Muscle of back (tissue), 13 donors: ENCODE measurements at places on chromosomes 1 and 21. TPM values are rescaled to one million over a fixed set of nuclear protein-coding genes. Genes with fewer than 3 reads are reported as not detected.

DNA sequence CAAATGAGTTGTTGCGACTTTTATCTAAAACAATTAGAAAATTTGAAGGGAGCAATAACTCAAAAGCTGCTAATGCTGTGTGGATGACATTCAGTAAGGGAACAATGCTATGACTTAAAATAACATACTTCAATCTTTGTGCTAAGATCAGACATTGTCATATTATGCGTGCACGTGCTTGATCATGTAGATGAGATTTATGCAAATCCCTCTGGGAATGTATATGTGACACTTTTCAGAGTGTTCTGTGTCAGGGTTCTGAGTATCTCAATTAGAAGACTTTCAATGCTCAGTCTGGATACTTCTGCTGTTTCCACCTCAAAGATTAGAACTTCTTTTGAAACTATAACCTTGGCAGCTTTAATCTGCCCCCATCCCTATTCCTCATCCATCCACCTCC, 18.6 kb upstream of the POU2F1 start:
- DNase-seq: no peak

- DNase-seq: peak; percentile 6
These were observed 377.3 kb downstream of the SETD4 start for GRCh38 chr21:35682904-35683549.

- DNase-seq: no peak
These were observed 105.4 kb upstream of the VANGL1 start for GRCh38 chr1:115536279-115536816.

- no peak for DNase-seq
These were observed 27.6 kb downstream of the FAAH start for GRCh38 chr1:46421739-46422138.

DNA sequence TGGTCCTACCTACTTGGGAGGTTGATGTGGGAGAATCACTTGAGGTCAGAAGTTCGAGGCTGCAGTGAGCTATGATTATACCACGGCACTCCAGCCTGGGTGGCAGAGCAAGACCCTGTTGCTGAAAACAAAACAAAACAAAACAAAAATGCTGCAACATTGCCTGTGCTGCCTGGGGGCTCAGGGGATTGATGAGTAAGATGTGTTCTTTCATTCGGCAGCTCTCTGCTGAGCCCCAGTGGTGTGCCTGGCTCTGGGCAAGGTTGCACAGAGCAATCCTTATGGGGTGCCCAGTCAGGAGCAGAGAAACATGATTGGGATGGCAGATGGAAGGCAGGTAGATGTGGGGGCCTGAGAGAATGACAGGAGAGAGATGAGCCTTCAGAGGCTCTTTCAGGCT, 28.6 kb upstream of the KDM4A start:
- DNase-seq: no peak

PDPN gene
- 28.1 TPM for polyA plus RNA-seq

KCNA3 gene
- 0.54 TPM for polyA plus RNA-seq
